SK-MEL-5 (cell line): ENCODE measurements at places on chromosomes 3 and 15. TPM values are rescaled to one million over a fixed set of nuclear protein-coding genes. Genes with fewer than 3 reads are reported as not detected.

DNA sequence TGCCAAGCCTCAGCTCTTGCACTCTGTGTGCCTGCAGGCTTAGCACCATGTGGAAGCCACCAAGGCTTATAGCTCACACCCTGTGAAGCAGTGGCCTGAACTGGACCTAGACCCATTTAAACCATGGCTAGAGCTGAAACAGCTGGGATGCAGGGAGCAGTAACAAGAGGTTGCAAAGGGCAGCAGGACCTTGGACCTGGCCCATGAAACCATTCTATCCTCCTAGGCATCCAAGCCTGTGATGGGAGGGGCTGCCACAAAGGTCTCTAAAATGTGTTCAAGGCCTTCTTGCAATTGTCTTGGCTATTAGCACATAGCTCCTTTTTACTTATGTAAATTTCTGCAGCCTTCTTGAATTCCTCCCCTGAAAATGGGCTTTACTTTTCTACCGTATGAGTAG lies 57.9 kb upstream of the NPAP1 start:
- no peak for DNase-seq

DNA sequence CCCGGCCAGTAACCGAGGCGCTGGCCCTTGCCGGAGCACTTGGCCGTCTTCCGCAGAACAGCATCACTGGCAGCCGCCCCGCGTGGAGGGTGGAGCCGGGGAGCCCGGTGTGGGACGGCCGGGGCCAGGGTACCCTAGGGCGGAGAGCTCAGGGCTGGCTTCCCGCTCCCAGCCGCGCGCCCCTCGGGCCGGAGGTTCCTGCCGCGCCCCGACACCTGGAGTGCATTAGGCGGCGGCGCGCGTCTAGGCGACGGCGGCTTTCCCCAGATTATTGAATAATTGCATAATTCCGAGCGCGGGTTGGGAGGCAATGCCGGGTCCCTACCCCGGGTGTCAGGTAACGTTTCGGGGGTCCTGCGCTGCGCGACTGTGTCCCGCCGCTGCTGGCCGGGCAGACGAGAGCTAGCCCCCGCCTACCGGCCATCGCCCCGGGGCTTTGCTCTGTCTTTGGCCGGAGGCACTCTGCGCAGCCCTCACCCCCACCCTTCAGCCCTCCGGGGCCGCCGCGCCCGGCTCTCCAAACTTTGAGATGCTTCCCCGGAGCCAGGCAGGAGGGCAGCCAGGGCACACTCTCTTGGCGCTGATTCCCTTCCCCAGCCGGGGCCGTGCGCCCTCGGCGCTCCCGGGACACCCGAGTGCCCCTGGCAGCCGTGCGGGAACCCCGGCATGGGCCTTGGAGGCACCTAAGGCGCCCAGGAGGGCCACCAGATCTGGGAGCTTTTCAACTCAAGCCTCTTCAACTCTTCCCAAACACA lies 749 bp downstream of the ITGA11 start:
- no peak for DNase-seq

DNA sequence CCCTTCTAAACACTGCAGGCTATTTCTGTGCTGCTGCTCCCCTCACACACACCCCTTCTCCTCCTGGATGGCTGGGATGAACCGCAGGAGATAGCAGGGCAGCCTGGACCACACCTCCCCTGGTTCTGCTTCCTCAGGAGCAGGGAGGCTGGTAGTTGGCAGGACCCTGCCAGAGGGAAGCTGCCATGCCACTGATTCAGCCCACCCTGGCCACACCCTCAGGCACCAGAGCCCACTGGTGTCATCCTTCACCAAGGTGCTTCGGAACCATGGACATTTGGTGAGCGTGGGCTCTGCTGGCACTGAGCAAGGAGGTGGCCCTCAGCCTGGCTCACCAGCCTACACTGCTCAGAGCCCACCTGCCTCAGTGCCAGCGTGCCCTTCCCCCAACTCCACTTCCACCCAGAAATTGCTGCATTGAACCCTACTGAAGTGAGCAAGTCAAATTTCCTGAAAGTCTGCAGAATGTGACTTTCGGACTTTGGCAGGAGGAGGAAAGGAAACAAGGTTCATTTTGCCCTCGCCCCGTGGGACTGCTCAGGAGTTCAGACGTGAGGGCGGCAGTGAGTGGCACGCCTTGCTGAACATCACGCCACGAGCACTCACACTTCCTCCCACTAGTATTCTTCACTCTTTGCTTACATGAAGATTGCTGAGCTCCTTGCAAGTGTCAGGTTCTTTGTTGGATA lies 26.3 kb downstream of the BMF start:
- no peak for DNase-seq

GRCh38 chr3:13844911-13845310 lies 35.0 kb downstream of the WNT7A start:
- no peak for DNase-seq

GRCh38 chr3:39317571-39318169 lies 11.8 kb upstream of the CCR8 start:
- no peak for DNase-seq

DNA sequence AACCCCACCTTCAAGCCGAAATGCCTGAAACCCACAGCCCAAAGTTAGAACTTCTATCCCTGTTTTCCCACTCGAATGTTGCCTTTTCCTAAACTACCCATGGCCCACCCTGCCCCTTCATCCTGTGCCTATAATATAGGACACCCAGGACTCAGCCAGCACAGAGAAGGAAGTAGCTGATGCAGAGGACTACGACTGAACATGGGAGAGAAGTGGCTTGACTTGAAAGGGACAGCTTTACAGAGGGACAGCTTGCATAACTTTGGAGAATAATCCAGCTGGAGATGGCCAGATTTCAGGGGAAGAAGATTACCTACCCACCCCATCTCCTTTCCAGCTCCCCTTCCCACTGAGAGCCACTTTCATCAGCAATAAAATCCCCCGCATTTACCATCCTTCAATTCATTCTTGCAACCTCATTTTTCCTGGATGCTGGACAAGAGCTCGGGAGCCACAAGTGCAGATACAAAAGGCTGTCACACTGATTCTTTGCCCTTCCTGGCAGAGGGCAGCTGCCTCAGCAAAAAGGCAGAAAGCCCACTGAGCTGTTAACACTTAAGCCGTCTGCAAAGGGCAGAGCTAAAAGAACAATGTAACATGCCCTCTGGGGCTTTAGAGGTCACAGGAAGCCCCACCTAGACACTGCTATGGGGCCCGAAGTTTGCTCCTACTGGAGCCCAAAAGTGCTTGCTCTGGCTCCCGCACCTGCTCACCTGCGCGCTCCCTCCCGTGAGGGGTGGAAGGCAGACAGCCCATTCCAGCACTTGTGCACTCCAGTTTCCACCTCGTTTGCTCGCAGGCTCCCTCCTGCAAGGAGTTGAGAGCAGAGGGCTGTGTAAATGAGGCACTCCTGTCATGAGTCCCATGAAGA lies 224.0 kb downstream of the TBC1D5 start:
- DNase-seq, result no peak

GRCh38 chr15:67026610-67026967 lies 38.8 kb upstream of the SMAD3 start:
- no peak for DNase-seq

GRCh38 chr15:42999201-42999779 lies 78.7 kb upstream of the TTBK2 start:
- DNase-seq, result no peak

The PLA2G4D gene
- total RNA-seq, result not detected in 2 replicates

- DNase-seq, result no peak
Measured at GRCh38 chr15:97420130-97420529, 540.4 kb upstream of the ARRDC4 start.

GRCh38 chr3:14518893-14519292 lies 21.2 kb downstream of the GRIP2 start:
- no peak for DNase-seq

DNA sequence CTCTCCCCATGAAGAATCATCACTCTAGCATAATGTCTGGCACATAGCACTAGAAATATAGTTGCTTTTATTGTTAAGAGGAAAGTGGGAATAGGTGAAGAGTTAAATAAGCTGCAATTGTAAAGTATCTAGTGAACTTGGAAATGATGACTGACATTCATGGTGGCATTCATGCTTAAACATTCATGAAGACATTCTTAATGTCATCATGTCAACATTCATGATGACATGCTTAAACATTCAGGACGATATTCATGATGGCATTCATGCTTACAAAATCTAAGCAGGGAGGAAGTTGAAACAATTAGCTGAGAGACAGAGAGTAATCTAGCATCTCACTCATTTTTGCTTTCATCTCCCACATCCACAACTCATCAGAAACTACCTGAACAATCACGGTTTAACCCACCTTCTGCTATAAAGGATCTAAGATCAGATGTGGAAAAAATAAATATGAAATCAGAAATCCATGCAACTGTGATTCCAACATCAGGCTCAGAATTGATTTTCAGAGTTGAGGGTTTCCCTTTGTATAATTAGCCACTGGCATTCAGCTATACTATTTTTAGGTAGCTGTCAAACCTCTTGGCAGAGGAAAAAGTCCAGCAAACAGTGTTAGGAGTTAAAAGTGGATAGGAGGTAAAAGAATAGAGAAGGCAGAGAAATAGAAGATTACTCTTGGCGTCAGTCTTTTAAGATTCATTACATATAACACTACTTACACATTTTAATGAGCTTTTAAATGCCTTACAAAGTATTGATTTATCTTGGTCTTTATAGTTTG lies 3.5 kb downstream of the DRD3 start:
- no peak for DNase-seq

The SLC25A36 gene
- total RNA-seq, result 92.5 and 97.8 TPM in 2 replicates
